Activated gamma-delta T cell treated with anti-CD3 and anti-CD28 coated beads, Interleukin-2, amount 50 U/mL, for 16 hours (primary cell): ENCODE measurements at places on chromosomes 7 and 10.

DNA sequence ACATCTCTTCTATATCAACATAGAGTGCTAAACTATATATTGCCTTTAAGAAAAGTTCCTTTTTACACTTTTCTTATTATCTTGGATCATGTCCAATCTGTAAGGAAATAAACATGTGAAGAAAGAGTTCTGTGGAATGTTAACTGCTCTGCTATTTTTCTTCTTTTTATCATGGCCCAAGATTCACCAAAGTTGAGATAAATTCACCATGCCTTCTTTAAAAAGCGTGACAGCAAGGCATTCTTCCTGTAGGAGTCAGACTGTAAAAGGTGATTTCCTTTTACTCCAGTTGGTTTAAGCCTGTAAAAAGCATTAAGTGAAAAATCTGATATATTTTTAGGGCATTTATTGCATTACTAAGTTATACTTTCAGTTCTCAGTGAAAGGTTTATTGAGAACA, 165.7 kb upstream of the FZD1 start:
- DNase-seq, result no peak

DNA sequence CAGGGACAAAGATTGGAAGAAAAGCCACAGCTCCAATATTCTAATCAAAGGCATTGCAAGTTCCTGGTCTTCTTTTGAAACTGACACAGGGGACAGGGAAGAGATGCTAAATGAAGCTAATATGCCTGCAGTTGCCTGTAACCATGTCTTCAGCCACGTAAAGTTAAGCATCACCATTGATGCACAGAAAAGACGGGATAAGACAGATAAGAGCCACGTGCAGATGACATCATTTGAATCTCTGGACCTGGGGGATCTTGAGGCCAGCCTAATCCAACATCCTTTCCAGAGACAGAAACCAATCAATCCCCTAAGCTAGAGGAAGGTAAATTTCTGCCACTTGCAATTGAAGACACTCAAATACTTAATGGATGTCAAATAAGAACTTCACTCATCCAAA, 93.4 kb downstream of the PIP4K2A start:
- DNase-seq, result no peak

GRCh38 chr10:91049988-91050360, 129.1 kb upstream of the ANKRD1 start:
- no peak for DNase-seq

- DNase-seq, result no peak
These were observed 52.3 kb upstream of the MYL10 start for GRCh38 chr7:101681170-101682007.

- no peak for DNase-seq
These were observed 30.2 kb upstream of the NRCAM start for GRCh38 chr7:108486291-108486966.

- no peak for DNase-seq
These were observed 213.5 kb upstream of the TMEM229A start for GRCh38 chr7:124246262-124246863.

DNA sequence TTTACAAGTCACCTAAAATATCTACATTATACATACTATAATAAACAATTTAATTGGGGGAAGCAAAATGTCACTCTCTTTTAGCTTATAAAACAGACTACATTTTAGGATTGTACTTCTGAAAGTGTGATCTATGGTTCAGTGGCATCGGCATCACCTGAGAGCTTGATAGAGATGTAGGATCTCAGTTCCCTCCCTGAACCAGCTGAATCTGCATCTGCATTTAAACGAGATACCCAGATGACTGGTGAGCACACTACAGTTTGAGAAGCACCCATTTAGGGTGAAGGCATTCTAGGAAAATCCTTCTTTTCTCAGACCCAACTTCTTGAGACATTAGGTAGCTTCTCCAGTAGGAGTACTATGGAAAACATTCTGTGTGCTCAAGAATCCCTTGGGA, 21.5 kb upstream of the SDHAF3 start:
- DNase-seq, result no peak

DNA sequence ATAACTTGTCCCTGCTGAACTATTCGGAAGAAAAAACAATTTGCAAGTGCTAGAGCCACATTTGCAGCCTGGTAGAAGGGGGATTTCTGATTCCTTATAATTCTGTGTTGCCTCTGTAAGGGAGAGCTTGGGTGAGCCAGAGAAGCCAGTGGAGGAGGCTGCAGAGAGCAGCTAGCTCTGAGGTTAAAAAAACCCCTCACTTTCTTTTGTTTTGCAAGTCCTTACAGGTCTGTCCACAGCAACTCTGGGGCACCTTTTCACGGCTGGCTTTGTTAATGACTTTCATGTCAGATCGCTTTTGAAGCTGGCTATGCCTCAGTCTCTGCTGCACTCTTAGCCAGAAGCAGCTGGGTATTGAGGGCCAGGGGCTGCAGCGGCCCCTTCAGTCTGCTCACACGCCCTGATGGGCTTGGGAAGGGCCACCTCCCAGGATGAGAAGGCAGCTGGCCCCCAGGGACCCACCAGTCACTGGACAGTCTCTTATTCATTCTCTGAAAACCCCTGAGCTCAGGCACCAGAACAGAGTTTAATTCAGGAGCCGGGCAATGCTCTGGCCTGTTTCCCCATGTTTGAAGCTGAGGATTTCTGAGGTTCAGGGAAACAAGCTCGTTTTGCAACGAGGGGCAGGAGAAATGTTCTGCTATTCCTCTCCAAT, 30.9 kb downstream of the TRIM8 start:
- no peak for DNase-seq

DNA sequence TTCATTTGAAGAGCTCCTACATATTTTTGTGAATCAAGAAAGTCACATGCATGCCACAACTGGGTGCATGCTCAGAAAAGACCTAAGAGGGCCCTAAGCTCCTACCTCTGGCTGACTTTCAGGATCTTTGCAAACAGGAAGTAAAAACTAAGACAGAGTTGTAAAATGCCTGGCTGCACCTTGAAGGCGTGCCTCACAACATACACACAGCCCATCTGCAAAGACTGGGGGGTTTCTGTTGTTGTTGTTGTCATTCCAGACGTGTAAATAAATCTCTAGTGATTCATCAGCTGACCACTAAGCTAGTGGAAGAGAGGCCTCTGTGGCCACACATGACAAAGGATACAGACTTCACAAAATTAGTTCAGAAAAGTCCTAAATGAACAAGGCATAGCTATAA, 31.8 kb downstream of the SMURF1 start:
- DNase-seq, result no peak

- DNase-seq, result no peak
These were observed 724.5 kb downstream of the GRID1 start for GRCh38 chr10:85642082-85642420.

DNA sequence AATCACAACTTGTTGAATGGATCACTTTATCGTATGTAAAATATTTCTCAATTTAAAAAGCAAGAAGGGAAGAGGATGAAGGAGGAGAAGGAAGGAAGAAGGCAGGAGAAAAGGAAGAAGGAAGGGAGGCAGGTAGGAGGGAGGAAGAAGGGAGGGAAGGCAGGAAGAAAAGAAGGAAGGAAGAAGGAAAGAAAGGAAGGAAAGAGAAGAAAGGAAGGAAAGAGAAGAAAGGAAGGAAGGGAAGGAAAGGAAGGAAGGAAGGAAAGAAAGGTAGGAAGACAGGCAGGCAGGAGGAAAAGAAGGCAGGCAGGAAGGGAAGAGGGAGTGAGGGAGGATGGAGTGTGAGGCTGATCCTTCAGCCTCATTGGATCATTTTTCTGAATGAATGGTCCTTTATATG, 145.5 kb downstream of the MYOF start:
- DNase-seq, result no peak

GRCh38 chr10:1189166-1190051, 133.2 kb downstream of the WDR37 start:
- DNase-seq, result no peak

- no peak for DNase-seq
These were observed 10.2 kb downstream of the CRYGN start for GRCh38 chr7:151429560-151430331.

DNA sequence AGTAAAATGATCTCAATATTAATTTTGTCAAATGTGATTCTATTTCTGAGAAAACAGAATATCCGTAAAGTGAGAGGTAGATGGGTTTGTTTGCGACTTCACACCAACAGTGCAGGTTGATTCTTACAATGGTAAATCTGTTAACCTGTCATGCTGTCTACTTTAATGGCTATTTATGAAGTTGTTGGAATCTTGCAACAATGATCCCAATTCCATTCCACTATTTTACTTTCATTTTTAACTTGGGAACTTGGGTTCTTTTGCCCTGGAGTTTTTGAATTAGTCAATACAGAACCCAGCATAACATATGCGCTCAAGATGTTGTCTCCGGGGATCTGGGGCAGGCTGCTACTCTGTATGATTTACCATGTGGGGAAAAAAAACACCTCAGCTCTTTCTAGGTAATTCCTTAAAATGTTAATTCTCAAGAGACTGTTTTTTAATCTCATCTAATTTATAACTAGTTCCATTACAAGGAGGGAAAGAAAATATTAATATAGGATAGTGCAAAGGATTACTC, 1.2 kb downstream of the LGI1 start:
- DNase-seq, result no peak

DNA sequence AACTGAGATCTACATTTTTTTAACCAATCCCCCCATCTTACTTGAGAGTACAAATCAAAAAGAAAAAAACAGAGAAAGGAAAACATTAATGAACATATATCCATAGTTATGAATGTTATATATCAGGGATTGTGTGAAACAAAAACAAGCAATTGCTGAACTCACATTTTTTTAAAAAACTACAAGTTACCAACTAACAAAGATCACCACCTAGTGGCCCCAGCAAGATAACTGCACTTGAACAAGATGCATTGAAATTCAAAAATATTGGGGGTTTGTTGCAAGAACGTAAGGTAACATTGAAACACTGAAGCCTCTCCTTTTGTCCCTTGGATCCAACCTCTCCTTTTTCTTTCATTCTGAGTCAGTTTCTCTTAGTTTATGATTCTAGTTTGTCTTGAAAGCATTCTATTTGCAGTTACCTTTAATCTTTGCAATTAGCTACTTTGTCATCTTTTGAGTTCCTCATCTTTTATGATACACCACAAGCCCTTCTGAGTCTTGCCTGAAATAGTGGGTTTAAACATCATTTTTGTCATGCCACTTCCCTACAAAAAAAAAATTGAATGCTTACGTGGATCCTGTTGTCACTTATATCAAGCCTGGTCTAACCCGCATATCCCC, 87.3 kb upstream of the TES start:
- DNase-seq, result no peak
